ENCODE measurements at places on chromosomes 3 and 15.

- DNase-seq: peak; percentile 19
Measured at GRCh38 chr3:38454884-38455638, 1.4 kb downstream of the ACVR2B start.

DNA sequence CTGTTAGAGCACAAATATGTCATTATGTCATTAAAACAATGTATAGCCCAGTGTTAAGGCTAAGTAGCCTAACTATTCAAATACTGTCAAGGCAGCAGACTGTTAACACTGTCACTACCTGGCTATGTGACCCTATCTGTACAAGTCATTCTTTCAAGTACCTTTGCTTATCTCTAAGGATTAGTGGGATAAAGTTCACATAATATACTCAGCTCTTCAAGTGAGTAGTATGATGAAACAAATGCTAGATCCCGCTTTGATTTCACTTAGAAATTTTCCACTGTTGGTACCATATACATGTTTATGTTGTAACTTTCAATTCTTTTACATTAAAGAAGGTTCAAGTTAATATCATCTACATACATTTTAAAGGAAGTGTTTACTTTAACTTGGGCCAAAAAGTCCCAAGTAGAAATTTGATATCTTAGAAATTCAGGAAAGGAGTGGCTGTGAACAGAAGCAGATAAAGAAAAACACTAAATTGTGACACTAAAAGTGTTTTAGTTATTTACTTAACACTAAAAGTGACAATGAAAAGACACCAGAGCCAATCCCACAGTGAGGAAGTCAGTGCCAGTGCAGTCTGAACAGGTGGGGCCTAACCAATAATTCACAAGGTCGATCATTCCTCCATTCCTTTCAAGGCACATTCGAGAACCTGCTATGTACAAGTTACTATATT lies 4.8 kb upstream of the RFX7 start:
- DNase-seq: no peak

GRCh38 chr3:18179521-18179920 lies 245.6 kb downstream of the SATB1 start:
- no peak for DNase-seq

- no peak for DNase-seq
Measured at GRCh38 chr15:97914711-97915110, 45.8 kb upstream of the ARRDC4 start.

- no peak for DNase-seq
Measured at GRCh38 chr3:171113716-171114115, 87.2 kb upstream of the SLC2A2 start.

DNA sequence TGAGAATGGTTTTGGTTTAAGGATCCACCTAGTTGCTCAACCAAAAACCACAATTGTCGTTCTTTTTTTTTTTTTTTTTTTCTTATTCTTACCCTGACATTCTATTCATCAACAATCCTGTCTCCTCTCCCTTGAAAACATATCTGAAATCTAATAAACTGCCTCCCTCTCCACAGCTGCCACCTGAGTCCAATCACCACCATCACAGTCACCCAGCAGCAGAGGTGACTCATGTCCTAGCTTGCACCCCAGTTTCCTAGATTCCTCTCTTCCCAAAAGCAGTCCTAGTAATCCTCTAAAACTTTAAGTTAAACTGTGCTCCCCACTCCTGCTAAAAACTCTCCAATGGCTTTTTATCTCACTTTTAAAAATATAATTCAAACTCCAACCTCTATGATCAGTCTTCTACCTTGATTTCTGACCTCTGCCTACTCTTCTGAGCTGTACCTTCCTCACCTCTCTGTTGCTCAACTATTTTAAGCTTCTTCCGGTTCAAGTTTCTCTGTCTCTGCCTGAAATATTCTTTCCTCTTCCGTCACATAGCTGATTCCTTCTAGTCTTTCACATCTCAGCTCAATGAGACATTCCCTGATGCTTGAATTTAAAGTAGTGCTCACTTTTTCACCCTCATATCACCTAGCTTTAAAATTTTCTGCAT lies 33.7 kb upstream of the RBMS3 start:
- DNase-seq: no peak

DNA sequence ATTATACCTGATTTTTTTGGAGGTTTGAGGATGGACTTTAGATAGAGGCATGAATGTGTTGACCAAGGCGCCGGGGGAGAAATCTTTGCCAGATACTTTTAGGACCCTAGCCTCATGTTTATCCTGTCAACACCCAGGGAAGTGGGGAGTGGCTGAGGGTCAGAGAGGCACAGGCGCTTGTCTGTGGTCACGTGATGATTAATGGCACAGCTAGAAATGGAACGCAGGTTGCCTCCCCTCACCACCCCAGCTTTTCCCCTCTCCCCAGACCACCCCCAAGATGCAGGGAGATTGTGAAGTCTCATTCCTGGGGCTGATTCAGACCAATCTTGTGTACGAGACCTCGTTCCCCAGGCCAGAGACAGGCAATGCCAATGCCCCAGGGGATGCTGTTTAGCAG lies 218.4 kb upstream of the LINGO1 start:
- DNase-seq: no peak

- DNase-seq: no peak
Measured at GRCh38 chr3:152381881-152382295, 113.2 kb downstream of the MBNL1 start.

GRCh38 chr3:23864931-23865330 lies 51.9 kb downstream of the NKIRAS1 start:
- no peak for DNase-seq

Measured in fibroblast of mammary gland (primary cell).